BJ (cell line): ENCODE measurements at places on chromosomes 16 and 17.

DNA sequence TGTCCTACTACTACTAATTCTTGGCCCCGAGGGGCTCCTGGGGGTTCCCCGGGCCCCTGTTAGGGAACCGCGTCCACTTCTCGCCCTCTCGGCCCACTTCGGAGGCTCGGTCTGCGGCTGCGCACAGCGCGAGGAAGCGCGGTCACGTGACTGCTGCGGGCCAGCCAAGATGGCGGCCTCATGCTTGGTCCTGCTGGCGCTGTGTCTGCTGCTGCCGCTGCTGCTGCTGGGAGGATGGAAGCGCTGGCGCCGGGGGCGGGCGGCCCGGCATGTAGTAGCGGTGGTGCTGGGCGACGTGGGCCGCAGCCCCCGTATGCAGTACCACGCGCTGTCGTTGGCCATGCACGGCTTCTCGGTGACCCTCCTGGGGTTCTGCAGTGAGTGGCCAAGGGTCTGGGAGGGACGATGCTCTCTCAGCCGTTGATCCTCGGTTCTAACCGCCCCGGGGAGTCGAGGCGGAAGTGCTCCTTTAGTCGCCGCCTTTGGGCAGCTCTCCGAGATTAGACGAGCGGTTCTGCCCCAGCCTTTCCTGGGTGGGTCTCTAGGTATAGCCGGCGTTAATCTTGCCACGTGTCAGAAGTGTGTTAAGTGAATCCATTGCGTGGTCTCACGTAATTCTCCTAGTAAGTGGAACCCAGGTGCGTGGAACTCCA, at the start of gene ALG1:
Gene ALG1 (plus strand): TSS at position 163 of the 653 bp plus-strand sequence. CDS start 7 bp downstream, at position 170.
- DNase-seq = peak; percentile 19

- no peak for DNase-seq
Measured at GRCh38 chr17:81488276-81488860, 24.2 kb downstream of the ACTG1 start.

- DNase-seq = no peak
Measured at GRCh38 chr16:3677994-3678393, 23.5 kb downstream of the DNASE1 start.

- no peak for DNase-seq
Measured at GRCh38 chr17:6548578-6549330, 7.6 kb downstream of the PITPNM3 start.

DNA sequence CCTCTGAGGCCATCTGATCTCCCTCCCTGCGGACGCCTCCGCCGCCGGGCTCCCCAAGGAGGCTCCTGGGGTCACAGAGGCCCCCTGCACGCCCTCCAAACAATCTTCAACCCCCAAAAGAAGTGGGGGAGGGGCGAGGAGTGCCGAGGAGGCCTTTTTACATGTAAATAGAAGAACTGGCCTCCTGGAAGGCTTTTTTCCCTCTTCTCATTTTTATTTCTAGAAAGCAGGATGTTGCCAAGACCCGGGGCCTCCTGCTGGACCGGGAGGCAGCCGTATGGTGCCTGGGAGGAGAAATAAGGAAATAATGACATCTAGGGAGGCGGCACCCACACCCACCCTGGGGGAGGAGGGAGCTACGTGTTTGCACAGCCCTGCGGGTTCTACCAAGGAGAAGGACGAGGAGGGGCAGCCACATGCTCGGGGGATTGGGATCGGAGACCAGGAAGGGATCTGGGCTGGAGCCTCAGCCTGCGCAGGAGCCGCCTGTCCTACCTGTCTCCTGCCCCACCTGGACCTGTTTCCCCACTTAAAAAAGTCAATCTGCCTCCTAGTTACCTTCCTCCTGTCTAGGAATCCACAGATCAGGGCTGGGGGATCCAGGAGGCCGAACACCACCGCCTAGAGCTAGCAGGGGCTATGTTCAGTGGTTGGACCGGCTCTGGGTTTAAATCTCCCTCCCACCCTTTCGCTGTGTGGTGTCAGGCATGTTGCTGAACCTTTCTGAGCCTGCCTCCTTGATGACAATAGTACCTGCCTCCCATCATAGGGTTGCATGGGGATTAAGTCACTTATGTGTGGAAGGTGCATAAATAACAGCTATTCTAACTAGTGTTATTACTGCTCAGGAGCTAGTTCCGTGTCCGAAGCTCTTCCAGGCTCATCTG, 175.7 kb upstream of the GSE1 start:
- no peak for DNase-seq

DNA sequence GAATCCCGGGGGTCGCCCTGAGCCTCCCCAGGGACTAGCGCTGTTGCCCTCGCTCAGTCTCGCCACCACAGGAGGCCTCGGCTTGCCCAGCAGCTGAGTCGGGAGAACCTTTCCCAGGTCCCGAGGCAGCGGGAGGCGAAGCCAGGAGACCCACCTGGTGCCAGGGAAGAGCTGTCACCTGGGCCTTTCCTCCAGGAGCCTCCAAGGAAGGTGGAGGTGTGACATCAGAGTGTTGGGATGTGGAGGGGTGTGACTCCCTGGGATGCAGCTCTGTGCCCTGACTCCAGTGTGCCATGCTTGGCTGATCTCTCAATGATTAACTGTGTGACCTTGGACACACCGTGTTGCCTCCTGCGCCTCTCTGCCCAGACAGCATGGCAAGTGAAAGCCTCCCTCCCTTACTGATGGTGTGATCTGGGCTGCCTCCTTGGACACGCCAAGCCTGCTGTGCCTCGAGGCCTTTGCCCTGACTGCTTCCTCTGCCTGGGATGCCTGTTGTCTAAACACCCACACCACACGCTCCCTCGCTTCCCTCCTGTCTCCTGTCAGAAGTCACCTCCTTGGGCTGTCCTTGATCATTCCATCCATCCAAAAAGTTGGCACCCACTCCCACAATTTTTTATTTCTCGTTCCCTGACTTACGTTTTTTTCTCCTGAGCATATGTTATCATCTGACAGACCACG, 88.0 kb downstream of the CMIP start:
- no peak for DNase-seq

DNA sequence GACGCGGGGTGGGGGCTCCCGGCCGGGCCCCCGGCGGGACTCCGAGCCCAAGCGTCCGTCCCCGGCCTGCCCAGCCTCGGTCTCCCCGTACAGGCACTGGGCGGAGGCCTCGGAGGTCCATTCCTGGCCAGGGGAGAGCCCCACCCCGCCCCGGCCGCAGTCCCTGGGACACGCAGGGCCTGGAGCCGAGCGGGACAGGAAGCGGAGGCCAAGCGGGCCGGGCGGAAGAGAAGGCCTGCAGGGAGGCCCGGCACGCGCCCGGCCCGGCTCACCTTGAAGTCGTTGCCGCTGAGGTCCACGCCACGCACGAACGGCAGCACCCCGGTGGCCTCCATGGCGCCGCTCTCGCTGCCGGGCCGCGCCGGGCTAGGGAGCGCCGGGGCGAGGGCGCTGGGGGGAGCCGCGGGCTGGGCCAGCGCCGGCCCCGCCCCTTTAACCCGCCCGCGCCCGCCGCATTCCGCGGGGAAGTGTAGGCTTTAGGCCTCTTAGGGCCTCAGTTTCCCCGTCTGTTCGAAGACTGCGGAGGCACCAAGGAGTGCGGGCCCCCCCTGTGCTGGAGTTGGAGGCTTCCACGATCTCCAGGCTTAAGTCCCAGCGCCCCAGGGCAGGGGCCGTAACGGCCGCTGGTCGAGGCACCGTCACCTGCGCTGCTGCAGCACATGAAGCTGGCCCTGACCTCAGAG, at the start of gene FLII:
Gene FLII (minus strand): TSS at position 383 of the 683 bp plus-strand sequence. CDS start 48 bp downstream, at position 335.
- no peak for DNase-seq

DNA sequence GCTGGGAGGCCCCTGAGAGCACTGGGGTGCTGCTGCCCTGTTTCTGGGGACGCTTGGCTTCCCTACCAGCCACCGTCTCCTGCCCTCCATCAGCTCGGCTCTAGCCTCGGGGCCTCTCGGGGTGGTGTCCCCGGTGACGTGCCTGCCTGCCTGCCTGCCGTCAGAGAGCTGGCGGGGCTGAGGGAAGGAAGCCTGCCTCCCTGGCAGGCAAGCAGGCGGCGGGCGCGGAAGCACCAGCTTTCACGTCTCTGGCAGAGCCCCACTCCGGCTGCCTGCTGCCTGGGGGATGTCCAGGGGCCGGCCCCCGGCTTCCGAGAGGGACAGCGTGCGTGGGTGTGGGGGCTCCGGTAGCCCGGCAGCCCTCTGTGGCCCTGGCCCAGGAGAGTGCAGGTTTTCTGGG, 9.3 kb downstream of the CENPX start:
- no peak for DNase-seq

DNA sequence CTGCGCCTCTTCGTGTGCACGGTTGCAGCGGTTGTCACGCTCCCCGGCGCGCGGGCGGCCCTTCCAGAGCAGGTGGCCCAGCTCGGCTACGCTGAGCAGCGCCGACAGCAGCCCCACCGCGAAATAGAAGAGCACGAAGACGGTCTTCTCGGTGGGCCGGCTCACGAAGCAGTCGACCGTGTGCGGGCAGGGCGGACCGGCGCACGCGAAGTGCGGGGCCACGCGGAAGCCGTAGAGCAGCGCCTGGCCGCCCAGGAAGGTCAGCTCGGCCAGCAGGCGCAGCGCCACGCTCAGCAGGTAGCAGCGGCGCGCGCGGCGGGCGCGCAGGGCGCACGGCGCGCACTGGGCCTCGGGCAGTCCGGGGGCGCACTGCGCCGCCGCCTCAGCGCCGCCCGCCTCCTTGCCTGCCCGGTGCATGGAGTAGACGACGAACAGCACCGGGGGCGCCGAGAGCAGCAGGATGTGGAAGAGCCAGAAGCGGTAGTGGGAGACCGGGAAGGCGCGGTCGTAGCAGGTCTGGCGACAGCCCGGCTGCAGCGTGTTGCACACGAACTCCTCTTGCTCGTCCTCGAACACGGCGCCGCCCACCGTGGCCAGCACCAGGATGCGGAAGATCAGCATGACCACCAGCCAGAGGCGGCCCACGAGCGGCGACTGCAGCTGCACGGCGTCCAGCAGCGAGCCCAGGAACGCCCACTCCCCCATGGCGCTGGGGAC, 1.3 kb downstream of the GJD3 start:
- DNase-seq = no peak

DNA sequence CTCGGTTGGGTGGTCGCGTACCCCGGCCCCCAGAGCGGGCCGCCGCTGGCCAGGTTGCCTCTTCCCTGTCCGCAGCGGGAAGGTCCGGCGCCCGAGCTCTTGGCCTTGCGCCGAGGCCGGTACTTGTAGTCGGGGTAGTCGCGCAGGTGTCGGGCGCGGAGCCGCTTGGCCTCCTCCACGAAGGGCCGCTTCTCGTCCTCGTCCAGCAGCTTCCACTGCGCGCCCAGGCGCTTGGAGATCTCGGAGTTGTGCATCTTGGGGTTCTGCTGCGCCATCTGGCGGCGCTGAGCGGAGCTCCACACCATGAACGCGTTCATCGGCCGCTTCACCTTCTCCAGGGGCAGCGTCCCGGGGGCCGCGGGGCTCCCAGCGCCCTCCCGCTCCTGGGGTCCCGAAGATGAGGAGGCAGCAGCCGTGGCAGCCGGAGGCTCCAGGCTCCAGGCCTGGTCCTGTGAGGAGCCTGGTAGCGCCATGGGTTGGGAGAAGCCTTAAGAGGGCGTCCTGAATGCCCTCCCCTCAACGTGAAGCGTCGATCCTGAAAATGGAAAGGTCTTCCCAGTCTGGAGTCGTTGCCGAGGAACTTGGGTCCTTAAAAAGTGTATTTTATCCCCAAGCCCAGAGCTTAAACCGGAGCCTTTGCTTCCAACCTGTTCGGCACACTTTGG, 558 bp downstream of the SOX15 start:
- DNase-seq = no peak

GRCh38 chr16:35425270-35425669, 1965.9 kb downstream of the TP53TG3F start:
- DNase-seq = no peak

DNA sequence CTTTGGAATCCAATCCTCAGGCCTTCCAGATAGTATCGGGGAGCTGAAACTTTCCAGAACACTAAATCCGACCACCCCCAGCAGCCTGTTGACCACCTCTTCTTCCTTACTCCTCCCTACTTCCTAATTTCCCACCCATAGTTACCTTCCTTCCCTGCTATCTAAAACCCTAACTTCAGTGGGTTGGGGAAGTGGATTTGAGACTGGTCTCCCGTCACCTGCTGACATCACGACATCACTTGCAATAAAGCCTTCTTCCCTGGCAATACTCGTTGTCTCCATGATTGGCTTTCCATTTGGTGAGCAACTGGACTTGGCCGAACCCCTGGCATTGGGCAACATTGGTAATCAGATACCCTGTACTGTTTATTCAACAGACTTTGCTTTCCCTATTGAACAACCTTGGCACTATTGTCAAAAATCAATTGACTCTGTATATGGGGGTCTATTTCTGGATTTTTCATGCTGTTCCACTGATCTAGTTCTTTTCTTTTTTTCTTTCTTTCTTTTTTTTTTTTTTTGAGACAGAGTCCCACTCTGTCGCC, 11.8 kb upstream of the FOXK2 start:
- no peak for DNase-seq

- no peak for DNase-seq
Measured at GRCh38 chr17:47994724-47995123, 23.8 kb downstream of the CDK5RAP3 start.
